ENCODE measurements at places on chromosomes 1 and 21.
A peak's percentile ranks its signal among the peaks of the same experiment; 100 is the strongest.

DNA sequence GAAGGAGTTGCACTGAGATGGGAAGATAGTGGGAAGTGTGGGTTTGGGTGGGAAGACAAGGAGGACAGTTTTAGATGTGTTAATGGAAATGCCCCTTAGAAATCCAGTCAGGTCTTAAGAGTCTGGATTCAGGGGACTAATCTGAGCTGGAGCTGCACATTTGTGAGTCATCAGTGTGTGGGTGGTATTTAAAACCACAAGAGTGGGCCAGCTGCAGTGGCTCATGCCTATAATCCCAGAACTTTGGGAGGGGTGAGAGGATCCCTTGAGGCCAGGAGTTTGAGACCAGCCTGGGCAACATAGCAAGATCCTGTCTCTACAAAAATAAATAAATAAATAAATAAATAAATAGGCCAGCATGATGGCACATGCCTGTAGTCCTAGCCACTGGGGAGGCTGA, 40.9 kb upstream of the SLC6A9 start:
- DNase-seq: peak; percentile 73

DNA sequence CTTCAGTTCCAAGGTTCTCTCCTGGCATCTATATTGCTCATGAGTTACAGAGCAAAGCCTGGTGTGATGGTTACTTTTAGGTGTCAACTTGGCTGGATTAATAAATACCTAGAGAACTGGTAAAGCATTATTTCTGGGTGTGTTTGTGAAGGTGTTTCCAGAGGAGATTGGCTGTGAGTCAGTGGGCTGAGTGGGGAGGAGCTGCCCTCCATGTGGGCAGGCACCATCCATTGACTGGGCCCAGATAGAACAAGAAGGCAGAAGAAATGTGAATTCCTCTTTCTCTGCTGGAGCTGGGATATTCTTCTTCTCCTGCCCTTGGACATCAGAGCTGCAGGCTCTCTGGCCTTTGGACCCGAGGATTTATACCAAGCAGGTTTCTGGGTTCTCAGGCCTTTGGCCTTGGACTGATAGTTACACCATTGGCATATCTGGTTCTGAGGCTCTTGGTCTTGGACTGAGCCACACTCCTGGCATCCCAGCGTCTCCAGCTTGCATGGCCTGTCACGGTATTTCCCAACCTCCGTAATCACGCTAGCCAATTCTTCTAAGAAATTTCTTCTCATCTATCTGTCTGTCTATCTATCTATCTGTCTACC, 44.5 kb downstream of the B3GALT5 start:
- DNase-seq: no peak

DNA sequence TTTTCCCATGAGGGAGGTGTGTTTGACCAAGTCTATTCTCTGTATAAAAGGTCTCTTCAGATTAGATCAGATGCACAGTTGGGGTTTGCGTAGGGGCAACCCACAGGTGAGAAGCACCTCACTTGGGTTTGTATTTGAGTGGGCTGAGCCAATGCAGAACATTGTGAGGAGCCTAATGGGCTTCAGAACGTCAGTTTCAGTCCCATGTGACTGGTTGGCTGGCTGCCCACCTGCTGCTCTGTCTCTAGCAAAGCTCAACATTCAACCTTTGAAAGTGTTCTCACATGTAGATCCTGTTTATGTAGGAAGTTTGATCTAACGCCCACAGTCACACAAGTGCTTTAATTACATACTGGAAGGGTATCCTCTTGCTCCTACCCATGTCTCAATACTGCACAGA, 105.5 kb downstream of the FASLG start:
- no peak for DNase-seq

- DNase-seq: no peak
These were observed 100.6 kb upstream of the KCNJ15 start for GRCh38 chr21:38156200-38156599.

DNA sequence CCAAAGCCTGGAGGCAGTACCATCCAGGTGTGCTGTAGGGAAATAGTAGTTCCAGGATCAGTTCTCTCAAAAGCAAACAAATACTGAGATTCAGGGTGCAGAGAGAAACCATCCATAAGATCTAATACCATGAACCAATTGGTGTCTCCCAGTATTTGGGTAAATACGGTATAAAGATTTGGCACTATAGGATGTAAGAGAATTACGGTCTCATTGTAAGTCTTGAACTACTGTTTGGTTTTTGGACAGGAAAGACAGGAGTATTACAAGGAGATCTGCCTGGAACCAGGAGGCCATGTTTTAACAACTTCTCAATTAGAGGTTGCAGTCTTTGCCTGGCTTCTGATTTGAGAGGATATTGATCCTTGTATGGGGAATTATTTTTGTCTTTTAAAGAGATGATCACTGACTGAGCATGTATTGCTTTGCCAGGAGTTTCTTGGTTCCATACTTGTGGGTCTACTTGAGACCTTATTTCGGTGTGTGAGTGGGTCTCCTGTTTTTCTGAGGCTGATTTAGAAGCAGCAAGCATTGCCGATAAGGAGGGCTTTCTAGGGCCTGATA, 10.2 kb downstream of the AADACL4 start:
- no peak for DNase-seq
